Brain pericyte (primary cell): ENCODE measurements at places on chromosomes 13 and 19.

DNA sequence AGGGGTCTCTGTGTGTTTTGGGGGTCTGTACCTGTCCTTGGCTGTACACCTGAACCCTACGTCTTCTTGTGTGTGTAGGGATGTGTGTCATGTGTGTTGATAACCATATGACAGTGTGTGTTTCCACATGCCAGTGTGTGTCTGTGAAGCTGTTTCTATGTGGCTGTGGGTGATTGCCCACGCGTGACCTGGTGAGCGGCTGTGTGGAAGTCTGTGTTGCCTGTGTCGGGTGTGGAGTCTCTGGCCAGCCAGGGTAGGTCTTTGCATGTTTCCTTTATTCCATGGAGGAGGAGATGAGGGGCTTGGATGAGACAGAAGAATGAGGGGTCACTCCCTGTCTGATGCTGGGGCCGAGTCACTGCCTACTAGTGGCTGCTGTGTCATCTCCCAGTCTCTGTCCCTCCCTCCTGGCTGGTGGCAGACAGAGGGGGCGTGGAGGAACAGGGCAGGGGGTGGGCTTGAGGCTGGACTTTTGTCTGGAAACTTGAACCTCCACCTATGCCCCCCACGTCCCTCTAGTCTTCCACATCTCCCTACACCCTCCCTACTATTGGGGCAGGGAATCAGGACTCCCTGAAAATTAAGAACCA lies 2.8 kb upstream of the FOSB start:
- no peak for DNase-seq

DNA sequence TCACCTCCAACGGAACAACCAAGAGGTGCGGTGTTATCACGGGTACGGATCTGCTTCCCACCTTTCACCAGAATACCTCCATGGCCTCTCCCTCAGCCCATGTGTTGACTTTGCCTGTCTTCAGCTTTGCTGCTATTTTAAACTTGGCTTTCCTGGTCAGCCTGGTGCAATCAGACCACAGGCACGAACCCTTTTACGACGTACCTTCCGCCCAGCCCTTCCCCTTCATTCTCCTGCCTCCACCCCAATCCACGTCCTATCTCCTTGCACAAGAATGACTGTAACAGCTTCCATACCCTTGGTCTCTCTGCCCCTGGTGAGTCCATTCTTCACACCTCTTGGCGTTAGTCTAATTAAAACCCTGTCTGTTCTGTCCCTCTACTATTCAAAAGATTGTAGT lies 431.7 kb downstream of the EFNB2 start:
- DNase-seq, result no peak

DNA sequence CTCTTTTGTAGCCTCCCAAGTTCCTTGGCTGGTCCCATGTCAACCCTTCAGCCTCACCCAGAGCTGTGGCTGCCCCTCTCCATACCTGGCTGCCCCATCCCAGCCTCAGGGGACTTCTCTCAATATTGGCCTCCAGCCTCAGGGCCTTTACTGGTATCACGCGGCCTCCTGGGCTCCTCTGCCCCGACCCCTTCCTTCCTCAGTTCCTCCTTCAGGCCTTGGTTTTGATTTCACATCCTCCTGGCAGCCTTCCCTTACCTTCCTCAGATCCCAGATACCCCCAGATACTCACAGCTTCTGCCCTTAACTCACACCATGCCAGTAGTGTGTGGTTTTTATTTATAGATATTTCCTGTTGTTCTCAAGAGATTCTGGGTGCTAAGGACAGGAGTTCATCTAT lies 12.8 kb upstream of the SCN1B start:
- no peak for DNase-seq

GRCh38 chr13:105513448-105513847 lies 1022.0 kb downstream of the EFNB2 start:
- DNase-seq, result no peak

GRCh38 chr13:113962386-113962785 lies 11.5 kb downstream of the C13orf46 start:
- no peak for DNase-seq

GRCh38 chr19:18428787-18429674 lies 8.9 kb downstream of the ISYNA1 start:
- peak; percentile 68 for DNase-seq

- DNase-seq, result no peak
These were observed 383.1 kb downstream of the FGF14 start for GRCh38 chr13:102018716-102019115.

DNA sequence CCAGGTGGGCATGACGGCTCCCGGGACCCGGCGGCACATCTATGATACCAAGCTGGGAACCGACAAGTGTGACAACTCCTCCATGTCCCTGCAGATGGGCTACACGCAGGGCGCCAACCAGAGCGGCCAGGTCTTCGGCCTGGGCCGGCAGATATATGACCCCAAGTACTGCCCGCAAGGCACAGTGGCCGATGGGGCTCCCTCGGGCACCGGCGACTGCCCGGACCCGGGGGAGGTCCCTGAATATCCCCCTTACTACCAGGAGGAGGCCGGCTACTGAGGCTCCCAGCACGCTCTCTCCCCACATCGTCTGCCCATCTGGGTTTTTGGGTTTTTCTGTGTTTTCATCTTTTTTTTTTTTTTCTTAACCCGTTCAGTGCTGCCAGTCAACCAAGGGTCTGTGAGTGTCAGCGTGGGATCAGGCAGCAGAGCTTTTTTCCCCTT lies 2.3 kb upstream of the ABCA7 start:
- no peak for DNase-seq

DNA sequence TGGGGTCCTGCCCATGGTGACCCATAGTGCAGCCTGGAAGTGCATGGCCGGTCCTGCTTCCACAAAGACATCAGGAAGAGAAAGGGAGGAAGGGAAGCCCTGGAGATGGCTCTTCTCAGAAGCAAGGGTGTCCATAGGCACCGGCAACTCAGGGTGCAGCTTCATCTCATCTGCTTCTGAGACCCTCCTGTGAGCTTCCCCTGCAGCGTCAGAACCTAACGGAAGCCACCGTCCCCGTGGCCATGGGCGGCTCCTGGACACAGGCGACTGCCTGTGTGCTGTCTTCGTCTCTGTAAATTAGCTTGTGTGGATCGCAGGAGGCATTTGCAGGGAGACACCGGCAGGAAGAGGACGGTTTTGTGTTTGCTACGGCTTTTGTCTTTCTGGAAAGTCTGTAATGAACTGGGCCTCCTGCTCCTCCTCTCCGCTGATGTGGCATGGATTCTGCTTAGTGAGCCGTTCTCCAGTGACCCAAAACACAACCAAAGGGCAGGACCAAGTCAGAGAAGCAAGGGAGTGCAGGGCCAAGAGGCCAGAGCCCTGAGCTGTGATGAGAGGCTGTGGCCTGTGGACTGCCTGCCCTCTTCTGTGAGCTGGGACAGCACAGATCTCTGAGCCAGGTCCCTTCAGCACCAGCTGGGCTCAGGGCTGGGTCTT lies 2.5 kb downstream of the ATP4B start:
- DNase-seq, result no peak

DNA sequence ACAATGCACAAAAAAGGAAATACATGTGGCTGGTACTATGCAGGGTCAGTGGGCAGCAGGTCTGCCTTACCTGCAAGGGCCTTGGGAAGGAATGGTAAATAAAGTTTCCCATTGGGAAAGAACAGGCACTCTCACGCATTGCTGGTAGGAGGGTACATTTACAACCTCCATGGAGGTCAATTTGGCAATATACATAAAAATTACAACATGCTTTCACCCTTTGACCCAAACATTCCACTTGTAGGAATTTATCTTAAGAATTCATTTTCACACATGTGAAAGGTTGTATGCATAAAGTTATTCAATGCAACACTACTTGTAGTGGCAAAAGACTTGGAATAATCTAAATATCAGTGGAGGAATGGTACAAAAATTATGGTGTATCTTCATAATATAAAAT lies 216.4 kb downstream of the DLEU7 start:
- no peak for DNase-seq

DNA sequence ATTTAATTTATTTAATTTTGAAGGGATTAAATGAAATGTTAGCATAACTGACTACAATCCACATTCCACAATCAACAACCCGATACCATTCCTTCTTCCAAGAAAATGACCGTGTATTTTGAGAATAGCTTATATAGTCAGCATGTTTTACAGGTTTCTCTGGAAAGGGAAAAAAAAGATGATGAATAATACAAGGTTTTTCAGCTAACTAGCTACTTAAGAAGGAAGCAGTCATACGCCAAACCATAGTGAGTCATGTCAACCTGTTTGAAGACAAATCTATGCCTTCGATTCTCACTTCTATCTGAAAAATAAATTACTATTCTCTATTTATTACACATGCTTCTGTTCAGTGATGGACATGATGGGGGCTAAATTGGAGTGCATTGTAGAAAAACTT lies 258.6 kb downstream of the EFNB2 start:
- DNase-seq, result no peak

GRCh38 chr13:36154567-36155291 lies 23.5 kb upstream of the DCLK1 start:
- DNase-seq, result no peak

DNA sequence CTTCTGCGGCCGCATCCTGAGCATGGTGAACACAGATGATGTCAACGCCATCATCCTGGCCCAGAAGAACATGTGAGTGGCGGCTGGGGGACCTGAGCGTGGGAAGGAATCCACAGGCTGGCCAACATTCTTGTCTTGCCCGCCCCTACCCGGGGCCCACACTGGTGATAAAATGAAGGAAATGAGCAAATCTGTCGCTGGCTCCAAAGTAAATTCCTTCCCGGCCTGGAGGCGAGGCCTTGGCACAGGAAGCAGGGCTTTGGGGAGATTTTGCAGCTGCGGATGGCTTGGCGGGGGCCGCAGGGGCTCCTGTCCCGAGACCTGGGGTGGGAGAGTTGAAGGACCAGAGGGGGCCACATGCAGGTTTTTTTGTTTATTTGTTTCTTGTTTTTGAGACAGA lies 4.4 kb downstream of the KXD1 start:
- DNase-seq, result no peak

DNA sequence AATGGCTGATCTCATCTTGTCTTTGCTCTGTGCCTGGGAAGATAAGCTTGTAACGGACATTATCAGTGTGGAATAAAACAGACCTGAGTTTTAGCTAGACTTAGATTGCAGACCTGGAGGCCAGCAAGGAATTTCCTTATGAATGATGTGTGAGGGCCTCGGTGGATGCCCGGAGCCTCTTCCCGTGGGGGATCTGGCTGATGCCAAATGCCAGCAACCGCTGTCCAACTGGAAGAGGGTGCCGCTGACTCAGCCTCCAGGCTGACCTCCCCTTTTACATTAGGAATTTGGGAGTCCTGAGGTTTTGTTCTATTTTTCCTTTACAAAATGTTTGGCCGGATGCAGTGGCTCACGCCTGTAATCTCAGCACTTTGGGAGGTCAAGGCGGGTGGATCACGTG lies 19.6 kb upstream of the LILRA2 start:
- no peak for DNase-seq
